ENCODE measurements at places on chromosomes 3 and 15.

- DNase-seq, result no peak
Observed at GRCh38 chr3:3064297-3064696, 45.9 kb downstream of the IL5RA start.

- DNase-seq, result peak; percentile 98
Observed at GRCh38 chr15:51878446-51879386, 49.3 kb downstream of the TMOD3 start.

- no peak for DNase-seq
Observed at GRCh38 chr3:169158379-169158778, 505.1 kb downstream of the MECOM start.

DNA sequence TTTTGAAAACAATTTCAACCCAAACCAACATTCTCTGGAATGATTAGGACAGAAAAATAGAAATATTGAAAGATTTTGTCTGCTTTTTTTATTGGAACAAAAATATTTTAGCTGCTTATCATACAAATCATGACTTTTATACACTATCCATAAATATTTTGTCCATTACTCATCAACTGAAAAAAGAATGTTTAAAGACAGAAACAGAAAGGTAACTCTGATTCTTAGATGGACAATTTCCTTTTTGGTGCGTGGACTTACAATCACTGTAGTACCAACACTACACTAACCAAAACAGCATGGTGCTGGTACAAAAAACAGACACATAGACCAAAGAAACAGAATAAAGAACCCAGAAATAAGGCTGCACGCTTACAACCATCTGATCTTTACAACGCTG lies 582.8 kb upstream of the CCDC54 start:
- DNase-seq, result no peak

GRCh38 chr3:147008458-147008857 lies 397.9 kb downstream of the ZIC4 start:
- DNase-seq, result no peak

Data from cardiac fibroblast (primary cell).